Activated T-helper 17 cell treated with anti-CD3 and anti-CD28 coated beads, Interleukin-2, amount 50 U/mL, for 72 hours (primary cell): ENCODE measurements at places on chromosomes 4 and X. TPM values are rescaled to one million over a fixed set of nuclear protein-coding genes. Genes with fewer than 3 reads are reported as not detected.

DNA sequence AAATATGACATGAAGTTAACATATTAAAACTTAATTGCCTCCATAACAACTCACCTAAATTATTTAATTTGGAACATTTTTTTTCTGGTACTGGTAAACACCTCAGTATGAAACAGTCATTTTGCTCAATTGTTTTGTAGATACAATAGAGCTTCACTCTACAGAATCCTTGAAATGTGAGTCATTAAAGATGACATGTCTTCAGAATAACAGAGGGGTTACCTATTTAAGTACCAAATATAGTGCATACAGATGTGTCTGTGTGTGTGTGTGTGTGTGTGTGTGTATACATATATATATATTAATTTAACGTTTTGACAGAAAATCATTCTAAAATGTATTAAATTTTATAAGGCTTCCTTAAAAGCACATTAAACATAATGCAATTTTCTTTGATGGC, 297.6 kb downstream of the INPP4B start:
- peak; percentile 38 for ATAC-seq

DNA sequence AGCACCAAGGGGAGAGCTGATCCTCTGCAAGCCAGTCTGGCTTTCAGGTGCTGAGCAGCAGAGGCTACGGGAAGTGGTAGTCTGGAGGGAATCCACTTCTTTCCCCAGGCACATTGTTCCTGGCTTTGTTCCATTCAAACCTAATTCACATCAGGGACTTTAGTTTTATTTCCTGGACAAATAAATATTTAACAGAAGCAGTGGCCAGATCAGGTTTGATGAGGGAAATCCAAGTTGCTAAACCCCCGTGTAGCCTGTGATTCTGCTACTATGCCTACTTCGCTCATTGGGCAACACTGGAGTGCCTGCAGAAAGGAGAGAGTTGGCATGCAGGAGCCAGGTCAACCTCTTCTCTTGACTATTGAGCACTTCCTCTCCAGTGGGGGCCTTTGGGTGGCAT, 13.8 kb upstream of the STBD1 start:
- ATAC-seq: no peak

DNA sequence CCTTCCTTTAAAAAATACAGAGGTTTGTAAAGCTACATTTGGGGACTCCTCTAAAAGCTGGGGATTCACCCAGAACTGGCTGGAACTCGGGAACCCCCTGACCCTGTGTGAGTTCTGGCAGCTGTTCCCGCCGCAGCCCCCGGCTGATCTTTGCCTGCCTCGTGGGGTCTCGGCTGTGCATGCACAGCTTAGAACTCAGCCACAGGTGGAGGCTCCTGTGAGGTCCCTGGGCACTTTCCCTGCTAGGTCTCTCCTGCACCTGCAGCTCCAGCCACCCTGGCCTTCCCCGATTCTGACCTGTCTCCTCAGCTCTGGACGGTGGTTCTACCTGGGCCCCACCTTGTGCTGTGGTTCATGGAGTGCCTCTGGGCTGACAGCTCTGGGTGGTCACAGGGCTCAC, 48.6 kb upstream of the HGFAC start:
- ATAC-seq: no peak

- no peak for ATAC-seq
Measured at GRCh38 chrX:15492469-15492868, 664 bp downstream of the PIR start.

DNA sequence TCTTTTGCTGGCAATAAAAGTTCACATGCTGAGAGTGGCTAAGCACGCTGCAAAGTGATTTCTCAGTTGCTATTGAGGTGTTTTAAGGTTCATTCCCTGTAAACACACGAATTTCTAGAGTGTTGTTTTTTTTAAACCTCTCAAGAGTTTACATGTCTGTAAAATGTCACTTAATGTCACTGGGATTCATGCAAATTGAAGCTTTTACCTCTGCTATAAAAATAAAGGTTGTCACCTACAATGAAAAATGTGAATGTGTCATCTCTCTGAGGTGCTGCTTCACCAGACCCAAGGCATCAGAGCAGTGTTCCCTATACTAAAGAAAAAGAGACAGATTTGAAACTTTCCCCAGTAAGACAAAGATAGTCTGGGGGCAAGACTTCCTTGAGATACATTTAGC, 127.0 kb downstream of the PPA2 start:
- ATAC-seq: no peak

- ATAC-seq: no peak
Measured at GRCh38 chr4:122624205-122624604, 3.3 kb upstream of the IL21 start.

DNA sequence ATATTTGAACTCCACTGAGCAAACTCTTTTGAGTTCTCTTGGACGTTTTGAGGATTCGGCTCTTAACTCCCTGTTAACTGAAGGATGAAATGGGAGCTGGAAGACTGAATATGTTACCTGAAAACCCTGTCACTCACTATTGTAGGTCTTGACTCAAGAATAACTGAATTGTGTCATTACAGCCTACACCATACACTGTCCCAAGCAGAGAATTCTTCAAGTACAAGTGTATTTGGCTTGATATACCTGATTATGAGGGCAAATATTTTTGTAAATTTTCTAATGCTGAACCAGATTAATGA, 276.1 kb downstream of the CFAP299 start:
- no peak for ATAC-seq

DNA sequence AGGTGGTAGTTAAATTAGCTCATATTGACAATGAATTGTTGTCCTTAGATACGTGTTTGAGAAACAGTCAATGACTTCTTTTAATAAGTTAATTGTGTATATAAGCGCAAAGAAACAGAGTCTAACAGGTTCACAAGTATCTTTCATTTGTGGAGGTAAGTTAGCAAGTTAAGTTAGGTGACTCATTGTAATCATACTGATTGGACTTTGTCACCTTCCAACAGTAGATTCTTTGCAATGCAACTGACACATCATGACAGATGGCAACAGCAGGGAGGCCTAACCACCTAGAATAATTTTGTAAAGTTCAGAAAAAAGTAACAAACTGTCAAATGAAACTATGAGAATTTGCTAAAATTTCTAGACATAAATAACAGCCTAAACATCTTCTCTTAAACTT, 207.6 kb upstream of the PITX2 start:
- no peak for ATAC-seq

GRCh38 chrX:136322064-136322463, 21.3 kb downstream of the ADGRG4 start:
- ATAC-seq: no peak

The UGT2A1 gene
- not detected for total RNA-seq

The ADAM29 gene
- total RNA-seq: not detected

The DCLK2 gene
- 0.06 TPM for total RNA-seq

The SMIM31 gene
- total RNA-seq: not detected

The TMPRSS11E gene
- total RNA-seq: not detected

The SPANXN5 gene
- not detected for total RNA-seq

The CPLX1 gene
- total RNA-seq: 0.50 TPM

The ADH6 gene
- total RNA-seq: not detected
